ENCODE measurements at places on chromosomes 7 and 10.

DNA sequence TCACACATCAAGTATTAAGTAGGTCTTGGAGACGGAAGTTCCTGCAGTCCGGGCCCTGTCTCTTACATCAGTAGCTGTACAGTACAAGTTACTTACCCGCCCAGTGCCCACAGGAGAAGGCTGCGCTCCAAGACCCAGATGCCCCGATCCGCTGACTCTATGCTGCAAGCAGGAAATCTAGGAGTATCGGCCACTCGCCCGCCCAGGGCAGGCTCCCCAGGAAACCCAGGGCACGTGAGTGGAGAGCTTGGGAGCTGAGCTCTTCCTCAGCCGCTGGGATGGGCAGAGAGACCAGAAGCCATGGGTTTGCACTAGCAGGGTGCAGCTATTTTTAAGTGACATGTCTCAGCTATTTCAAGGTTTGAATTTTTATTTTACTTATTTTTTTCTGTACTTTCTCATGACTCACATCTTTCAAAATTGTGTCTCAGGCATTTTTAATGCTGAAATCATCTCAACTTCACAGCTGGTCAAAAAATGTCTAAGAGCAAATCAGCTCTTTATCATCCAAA is 1.9 kb upstream of the GPER1 start:
- no peak for DNase-seq

- DNase-seq = no peak
Observed at GRCh38 chr10:47420305-47421056, 36.4 kb upstream of the ZNF488 start.

DNA sequence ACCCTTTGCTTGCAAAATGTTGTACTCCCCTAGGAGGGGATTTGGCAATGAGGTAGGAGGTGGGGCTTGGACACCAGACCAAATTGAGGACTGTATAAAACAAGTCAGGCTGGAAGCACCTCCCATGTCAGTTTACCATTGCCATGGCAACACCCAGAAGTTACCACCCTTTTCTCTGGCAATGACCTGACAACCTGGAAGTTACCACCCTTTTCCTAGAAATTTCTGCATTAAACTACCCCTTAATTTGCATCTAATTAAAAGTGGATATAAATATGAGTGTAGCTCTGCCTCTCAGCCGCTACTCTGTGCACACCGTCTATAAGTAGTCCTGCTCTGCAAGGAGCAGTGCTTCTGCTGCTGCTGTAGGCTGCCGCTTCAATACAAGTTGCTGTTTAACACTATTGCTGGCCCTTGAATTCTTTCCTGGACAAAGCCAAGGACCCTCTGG is 7.8 kb upstream of the BLNK start:
- DNase-seq = no peak

DNA sequence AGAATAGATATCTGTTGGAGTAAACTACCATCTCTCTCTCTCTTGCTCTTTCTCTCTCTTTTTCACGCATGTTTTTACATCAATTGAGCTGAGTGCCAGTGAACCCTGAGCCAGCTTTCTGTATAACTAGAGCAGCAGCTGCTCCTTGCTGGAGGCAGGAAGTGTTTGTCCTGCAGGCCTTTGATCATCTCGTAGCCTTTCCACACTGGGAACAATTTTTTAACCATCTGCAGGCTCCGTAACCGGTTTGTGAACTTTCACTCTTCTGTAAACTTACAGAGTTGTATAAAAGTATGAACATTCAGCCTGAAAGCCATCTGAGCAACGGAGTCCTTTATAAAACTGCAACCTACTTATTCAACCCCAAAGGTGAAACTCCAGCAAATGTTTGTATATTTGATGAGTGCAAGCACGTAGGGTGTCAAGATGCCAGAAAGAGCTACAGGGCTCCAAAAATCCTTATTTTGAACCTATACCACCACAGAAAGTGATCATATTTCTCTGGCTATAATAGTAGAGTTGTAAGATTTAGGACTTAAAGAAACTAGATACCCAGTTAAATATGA is 162.8 kb upstream of the NFE2L3 start:
- no peak for DNase-seq

GRCh38 chr7:106010866-106011265 is 47.8 kb downstream of the CDHR3 start:
- no peak for DNase-seq

- DNase-seq = no peak
Observed at GRCh38 chr7:102264367-102264891, 22.2 kb upstream of the SH2B2 start.

GRCh38 chr7:41268878-41269277 is 434.0 kb downstream of the INHBA start:
- DNase-seq = no peak

GRCh38 chr10:13564576-13564975 is 22.2 kb upstream of the PRPF18 start:
- no peak for DNase-seq

DNA sequence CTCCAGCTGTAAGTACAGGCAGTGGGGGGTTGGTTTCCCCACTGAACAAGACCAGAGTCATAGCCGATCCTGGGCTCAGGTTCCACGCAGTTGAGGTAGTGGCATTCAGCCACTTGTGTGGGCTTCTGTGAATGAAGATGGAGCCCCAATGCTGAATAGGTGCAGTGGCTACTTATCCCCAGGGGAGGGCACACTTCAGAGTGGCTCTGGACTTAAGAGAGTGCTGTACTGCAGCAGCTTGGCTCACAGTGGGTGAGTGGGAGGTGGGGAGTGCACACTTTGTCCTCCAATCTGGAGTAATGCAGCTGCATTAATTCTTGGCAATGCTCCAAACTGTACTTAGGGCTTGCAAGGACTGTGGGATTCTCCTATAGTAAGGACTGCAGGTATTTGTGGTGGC is 81.9 kb downstream of the BUB3 start:
- no peak for DNase-seq

DNA sequence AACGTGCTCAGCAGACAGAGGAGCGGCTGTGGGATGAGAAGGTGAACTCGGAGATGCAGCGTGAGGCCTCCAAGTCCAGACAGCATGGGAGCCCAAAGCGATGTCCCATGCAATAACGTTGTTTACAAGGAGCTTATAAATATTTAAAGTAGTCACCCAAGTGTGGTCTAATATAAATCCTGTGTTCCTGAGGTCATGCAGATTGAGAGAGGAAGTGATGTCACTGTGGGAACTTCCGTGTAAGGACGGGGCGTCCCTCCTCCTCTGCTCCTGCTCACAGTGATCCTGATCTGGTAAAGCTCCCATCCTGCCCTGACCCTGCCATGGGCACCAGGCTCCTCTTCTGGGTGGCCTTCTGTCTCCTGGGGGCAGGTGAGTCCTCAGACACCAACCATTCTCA is 94.7 kb upstream of the PRSS58 start:
- DNase-seq = no peak

GRCh38 chr7:106260136-106260561 is 24.6 kb downstream of the NAMPT start:
- DNase-seq = no peak

GRCh38 chr10:69226919-69227450 is 6.9 kb downstream of the HKDC1 start:
- DNase-seq = no peak

- no peak for DNase-seq
Observed at GRCh38 chr7:27745064-27745583, 5.2 kb downstream of the TAX1BP1 start.

DNA sequence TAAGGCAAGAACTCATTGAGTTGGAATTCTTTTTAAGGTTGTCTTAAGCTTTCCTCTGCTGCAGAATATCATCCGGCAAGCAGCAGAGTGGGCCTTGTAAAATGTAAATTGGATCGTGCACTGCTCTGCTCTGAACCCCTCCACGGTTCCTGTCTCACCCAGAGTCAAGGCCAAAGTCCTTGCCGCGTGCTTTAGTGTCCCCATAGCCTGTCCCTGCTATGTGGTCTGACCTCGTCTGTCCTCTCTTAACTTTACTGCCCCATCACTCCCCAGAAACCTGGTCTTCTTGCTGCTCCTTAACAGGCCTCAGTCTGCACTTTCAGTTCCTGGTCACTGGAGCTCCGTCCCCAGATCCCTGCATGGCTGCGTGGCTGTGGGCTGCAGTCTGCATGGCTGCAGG is 121.6 kb upstream of the SDK1 start:
- no peak for DNase-seq

GRCh38 chr10:124685261-124685660 is 58.9 kb downstream of the FAM53B start:
- DNase-seq = no peak

DNA sequence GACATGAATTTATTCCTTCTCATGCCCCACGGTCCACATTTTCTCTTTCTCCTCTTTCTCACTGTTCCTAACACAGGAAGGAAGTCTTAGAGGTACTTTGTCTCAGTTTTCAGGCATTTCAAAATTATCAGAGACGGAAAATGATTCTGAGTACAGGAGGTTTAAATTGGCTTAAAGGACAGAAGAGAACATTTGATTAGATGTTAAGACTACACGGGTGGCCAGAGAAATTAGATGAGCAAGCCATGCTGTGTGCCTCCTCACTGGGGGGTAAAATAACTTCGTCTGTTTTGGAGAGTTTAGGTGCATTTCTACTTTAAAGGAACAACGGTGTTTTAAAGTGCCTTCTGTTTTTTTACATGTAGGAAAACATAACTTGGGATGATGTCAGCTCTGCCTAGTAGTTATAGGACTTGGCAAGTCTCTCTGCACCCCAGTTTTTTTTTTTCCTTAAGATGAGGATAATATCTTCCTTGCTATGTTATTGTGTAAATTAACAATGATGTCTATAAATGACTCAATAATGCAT is 66.9 kb downstream of the MCMBP start:
- no peak for DNase-seq

- no peak for DNase-seq
Observed at GRCh38 chr10:15201589-15202300, 33.3 kb upstream of the NMT2 start.

GRCh38 chr10:61633665-61634064 is 29.1 kb upstream of the CABCOCO1 start:
- no peak for DNase-seq

GRCh38 chr10:32795598-32796183 is 162.3 kb downstream of the ITGB1 start:
- DNase-seq = no peak

DNA sequence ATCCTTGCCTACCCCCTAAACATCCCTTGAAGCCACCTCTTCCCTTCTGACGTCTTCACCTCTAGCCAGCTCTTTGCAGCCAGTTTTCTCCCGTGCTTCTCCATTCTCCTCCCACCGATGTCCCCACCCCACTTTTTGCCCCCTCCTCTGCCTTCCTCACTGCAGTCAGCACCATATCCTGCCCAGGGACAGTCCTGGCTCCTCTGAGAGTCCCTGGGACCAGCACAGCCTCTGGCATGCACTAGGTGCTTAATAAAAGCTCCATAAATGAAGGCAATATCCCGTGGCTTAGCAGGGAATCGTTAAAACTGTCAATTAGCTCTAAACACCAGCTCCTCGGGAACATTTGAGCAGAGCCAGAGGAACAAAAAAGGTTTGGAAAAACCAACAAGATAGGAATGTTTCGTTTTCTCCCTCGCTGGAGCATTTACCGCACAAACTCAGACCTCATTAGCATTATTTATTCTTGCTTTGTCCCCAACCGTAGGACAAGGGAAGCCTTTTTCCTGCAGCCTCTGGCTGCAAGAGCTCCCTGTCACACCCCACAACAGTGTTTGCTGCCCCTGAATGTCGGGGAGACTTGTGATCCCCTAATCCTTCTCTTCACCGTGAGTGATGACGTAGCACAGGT is 16.1 kb downstream of the MYL10 start:
- no peak for DNase-seq

- DNase-seq = no peak
Observed at GRCh38 chr10:32923134-32923533, 34.9 kb downstream of the ITGB1 start.

GRCh38 chr10:127715249-127715648 is 21.7 kb upstream of the FOXI2 start:
- no peak for DNase-seq

- no peak for DNase-seq
Observed at GRCh38 chr10:91880310-91880709, 29.0 kb downstream of the FGFBP3 start.

DNA sequence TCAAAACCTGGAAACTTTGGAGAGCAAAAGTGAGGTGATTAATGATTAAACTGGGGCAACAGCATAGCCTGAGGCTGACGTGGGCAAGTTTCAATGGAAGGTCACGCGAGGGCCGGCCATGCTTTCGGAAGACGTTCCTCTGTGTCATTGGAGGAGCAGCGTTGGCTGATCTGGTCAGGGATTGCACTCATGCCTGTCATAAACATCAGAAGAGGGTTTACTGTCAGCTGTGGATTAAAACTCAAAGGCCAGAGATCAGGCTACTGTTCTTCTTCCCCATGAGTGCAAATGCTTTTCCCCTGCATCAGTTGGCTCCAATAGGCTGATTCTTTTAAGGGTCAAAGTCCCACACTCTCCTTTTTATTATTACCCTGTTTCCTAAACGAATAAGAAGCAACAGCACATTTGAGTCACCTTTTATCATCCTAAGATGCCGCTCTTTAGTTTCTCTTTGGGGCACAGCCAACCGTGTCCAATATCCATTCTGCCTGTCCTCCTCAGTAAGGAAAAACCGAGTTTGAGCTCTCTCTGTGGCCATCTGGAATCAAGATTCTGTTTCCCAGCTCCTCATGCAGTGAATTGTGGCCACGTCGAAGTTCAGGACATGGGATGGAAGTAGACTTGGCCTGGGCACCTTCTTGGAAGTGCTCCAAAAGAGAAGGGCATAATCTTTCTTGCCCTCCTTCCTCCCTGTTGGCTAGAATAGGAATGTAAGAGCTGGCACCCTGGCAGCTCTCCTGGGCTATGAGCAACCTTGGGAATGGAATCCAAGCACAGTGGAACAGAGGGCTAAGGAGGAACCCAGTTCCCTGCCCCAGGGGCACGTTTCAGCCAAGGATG is 62.5 kb upstream of the INSIG1 start:
- no peak for DNase-seq

- no peak for DNase-seq
Observed at GRCh38 chr10:118734475-118734874, 20.3 kb downstream of the CACUL1 start.

DNA sequence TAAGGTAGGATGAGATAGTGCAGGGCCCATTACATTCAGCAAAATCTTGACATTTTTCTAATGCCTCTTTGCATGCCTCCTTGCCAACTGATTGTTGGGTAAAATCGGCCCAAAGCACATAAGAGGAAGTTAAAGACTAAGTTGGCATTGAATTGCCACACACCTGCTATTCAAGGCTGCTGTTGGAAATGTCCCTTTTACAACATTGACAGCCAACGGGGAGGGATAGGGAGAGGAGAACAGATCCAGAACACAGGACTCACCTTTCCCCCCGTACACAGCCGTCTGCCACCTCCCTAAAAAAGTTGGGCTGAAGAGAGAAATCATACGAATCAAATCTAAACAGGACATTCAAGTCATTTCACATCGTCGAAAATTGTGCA is 695 bp downstream of the FAM237B start:
- DNase-seq = no peak

GRCh38 chr7:47506382-47507339 is 75.2 kb downstream of the TNS3 start:
- no peak for DNase-seq

GRCh38 chr7:21616796-21617436 is 74.1 kb downstream of the DNAH11 start:
- DNase-seq = no peak

GRCh38 chr10:99612167-99612831 is 7.9 kb downstream of the SLC25A28 start:
- no peak for DNase-seq
